CD4-positive, alpha-beta T cell treated with Interferon gamma for 1 hour (primary cell): ENCODE measurements at places on chromosomes 11 and 22.

DNA sequence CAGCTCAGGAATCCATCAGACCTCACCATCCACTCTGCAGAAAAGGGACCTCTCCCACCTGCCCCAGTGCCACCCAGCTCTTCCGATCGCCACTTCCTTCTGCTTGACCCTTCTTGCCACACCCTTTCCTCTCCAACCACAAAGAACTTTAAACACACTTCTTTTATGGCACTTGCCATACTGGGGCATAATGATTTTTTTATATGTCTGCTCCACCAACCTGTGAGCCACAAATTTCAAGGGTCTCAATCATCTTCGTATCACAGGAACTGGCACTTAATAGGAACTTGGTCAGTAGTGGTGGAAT lies 11.7 kb upstream of the MYH9 start:
- DNase-seq, result no peak

DNA sequence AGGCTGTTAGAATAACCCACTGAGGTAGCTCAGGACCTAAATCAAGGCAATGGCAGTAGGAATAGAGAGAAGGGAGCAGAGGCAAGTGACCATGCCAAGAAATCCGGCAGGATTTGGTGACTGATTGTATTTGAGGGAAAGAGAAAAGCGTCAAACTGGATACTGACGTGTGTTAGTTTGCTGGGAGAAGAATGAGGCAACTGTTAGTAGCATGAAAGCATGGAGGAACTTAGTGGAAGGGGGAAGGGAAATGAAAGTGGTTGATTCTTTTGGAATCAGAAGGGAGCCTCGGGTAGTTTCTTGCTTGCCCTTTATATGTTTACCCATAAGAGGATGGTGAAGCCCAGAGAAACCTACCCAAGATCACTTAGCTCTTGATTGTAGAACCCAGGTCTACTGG lies 8.3 kb downstream of the PPFIBP2 start:
- DNase-seq, result no peak

DNA sequence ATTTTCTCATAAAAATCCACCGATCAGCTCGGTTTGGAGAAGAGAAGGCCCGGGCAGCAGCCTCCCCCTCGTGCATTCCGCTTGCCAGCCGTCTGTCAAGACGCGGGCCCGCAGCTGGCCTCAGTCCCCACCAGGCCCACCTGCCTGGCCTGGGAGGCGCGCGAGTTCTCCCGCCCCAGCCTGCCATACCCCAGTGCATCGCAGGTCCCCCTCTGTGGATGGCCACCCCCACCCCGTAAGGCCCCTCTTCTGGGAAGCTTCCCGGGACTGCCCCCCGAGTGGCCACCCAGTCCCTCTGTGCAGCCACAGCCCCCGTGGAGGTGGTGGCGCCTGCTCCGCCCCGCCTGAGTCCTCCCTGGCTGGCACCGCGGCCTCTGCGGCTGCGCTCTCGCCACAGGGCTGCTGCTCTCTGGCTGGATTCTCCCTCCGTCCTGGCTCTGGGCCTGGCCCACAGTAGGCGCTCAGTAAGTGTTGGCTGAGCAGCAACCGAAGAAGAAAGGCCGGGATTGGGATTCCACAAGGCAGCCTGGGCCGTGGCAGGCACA lies 74.0 kb upstream of the TCF20 start:
- no peak for DNase-seq

DNA sequence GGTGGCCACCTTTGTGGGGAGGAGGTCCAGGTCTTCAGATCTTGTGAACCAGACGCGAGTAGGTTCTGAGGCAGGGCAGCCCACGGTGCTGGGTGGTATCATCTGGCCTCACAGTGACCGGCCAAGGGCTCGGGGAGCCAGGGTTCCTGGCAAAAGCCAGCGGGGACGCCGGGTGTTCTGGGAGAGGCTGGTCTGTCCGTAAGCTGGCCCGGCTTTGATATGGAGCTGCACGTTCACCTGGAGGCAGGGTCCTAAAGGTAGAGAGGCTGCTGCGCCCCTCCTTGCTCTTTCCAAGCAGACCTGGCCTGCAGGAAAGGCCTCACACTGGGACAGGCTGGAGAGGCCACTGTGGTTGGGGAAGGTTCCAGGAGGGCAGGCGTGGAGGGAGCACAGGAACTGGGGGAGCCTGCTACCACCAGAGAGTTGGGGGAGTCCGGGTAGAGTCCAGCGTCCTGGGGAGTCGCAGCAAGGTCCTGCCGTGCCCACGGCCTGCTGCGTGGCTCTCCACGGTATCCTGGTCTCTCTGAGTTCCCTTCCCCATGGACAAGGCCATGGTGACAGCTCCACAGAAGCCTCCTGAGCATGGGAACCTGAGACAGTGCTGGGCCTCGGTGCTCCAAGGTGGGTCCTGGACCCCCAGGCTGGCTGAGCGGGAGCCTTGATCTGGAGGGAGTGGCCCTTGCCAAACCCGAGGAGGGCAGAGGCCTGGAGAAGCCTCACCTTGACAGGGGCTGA lies 452.4 kb upstream of the B3GAT1 start:
- no peak for DNase-seq

DNA sequence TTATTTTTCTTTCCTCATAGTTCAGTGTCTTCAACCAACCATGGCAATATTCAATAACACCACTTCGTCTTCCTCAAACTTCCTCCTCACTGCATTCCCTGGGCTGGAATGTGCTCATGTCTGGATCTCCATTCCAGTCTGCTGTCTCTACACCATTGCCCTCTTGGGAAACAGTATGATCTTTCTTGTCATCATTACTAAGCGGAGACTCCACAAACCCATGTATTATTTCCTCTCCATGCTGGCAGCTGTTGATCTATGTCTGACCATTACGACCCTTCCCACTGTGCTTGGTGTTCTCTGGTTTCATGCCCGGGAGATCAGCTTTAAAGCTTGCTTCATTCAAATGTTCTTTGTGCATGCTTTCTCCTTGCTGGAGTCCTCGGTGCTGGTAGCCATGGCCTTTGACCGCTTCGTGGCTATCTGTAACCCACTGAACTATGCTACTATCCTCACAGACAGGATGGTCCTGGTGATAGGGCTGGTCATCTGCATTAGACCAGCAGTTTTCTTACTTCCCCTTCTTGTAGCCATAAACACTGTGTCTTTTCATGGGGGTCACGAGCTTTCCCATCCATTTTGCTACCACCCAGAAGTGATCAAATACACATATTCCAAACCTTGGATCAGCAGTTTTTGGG lies at the start of gene OR51T1:
TSS of gene OR51T1 (plus strand) at position 41 of the 641 bp plus-strand sequence. CDS start at position 41, 0 bp downstream.
- no peak for DNase-seq
